ENCODE measurements at places on chromosomes 16 and 17. TPM values are rescaled to one million over a fixed set of nuclear protein-coding genes. Genes with fewer than 3 reads are reported as not detected.

The CHST5 gene
- polyA plus RNA-seq, result 0.14 TPM

The TPSAB1 gene
- not detected for polyA plus RNA-seq

The ZFP3 gene
- polyA plus RNA-seq, result 3.4 TPM

The ETV4 gene
- polyA plus RNA-seq, result 0.77 TPM

The GDPD3 gene
- polyA plus RNA-seq, result not detected

The KRT34 gene
- polyA plus RNA-seq, result not detected

The MSI2 gene
- polyA plus RNA-seq, result 31.9 TPM

The MARVELD3 gene
- polyA plus RNA-seq, result 0.08 TPM

The SMPD3 gene
- 0.42 TPM for polyA plus RNA-seq

The TIMP2 gene
- polyA plus RNA-seq, result 15.3 TPM

The RRN3 gene
- 19.1 TPM for polyA plus RNA-seq

The C16orf54 gene
- not detected for polyA plus RNA-seq

The MYO15A gene
- polyA plus RNA-seq, result 0.70 TPM

The LDAF1 gene
- 10.0 TPM for polyA plus RNA-seq
